SJSA1 (cell line): ENCODE measurements at places on chromosomes 6 and 20.

GRCh38 chr6:139982652-139983295 is 608.3 kb upstream of the CITED2 start:
- DNase-seq = no peak

DNA sequence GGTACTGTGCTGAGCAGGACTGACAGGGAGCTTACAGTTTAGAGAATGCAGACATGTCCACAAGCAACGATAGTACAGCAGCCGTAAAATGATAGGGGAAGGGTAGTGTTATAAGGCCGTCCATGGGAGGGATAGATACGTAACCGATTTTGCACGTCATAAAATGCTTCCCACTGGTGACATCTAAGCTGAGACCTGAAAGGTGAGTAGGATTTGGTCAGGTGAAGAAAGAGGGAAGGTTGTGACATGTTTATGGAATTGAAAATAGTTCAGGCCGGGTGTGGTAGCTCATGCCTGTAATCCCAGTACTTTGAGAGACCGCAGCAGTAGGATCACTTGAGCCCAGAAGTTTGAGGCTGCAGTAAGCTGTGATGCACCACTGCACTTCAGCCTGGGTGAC is 25.6 kb downstream of the SNX9 start:
- no peak for DNase-seq

GRCh38 chr20:23028392-23028791 is 6.7 kb upstream of the SSTR4 start:
- no peak for DNase-seq

DNA sequence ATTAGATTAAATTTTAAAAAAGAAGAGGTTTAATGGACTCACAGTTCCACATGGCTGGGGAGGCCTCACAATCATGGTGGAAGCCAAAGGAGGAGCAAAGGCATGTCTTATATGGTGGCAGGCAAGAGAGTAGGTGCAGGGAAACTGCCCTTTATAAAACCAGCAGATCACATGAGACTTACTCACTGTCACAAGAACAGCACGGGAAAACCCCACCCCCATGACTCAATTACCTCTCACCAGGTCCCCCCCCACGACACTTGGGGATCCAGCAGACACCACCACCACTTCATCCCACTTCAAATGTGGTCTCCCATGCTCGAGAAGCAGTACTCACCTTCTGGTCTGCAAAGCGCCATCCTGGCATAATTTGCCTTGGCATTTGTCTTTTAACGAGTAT is 24.6 kb downstream of the MTFR2 start:
- DNase-seq = no peak

DNA sequence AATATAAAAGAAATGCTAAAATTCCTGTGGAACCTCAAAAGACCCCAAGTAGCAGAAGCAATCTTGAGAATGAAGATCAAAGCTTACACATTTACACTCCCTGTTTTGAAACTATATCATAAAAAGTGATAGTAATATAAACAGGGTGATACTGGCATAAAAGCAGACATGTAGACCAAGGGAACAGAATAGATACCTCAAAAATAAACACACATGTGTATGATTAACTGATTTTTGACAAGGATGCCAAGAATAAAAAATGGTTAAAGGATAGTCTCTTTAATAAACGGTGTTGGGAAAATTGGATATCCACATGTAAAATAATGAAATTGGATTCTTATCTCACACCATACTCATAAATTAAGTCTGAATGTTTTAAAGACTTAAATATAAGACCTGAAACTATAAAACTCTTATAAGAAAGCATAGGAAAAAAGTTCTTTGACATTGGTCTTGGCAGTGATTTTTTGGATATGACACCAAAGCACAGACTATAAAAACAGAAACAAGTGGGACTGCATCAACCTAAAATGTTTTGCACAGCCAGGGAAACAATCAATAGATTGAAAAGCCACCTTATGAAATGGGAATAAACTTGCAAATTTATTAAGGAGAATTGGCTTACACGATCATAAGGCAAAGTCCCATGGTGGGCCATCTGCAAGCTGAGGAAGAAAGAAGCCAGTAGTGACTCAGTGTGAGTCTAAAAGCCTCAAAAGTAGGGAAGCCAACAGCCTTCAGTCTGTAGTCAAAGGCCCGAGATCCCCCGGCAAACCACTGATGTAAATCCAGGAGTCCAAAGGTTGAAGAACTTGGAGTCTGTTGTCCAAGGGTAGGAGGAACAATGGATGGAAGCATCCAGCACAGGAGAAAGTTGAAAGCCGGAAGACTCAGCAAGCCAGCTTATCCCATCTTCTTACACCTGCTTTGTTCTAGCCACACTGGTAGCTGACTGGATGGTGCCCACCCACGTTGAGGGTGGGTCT is 144.3 kb downstream of the MEI4 start:
- no peak for DNase-seq

- DNase-seq = no peak
These were observed 17.6 kb downstream of the BHLHE23 start for GRCh38 chr20:62989201-62989601.

DNA sequence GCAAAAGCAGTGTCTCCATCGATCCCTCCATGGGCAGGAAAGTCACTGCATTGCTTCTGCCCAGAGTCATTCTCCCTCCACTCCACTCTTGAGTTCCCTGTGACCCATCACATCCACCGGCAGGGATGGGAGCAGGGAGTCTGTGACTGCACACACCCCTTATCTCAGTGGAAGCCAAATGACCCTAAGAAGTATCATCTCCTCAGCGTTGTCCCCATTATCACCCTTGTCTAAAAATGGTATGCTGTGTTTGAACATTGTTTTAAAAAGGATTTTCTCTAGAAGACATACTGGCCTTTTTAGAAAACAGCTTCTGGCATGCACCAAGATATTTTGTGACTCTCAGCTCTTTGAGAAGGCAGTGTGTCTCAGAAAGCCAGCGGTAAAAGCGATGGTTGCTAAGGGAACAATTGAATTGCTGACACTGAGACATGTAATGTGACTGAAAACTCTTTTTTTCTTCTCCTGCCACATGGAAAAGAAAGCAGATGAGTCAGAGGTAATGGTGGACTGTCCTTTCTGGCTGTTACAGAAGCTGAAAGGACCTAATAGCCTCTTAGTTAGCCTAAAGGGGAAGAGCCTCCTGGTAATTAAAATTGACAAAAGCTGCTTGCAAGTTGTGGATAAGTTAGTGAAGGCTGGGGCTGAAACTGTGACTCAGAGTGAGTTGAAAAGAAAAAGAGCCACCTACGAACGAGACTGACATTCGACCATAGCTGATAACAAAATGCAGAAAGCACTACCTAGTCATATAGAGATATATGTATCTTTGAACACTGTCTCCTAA is 120.5 kb downstream of the MAP3K7 start:
- DNase-seq = peak; percentile 49

DNA sequence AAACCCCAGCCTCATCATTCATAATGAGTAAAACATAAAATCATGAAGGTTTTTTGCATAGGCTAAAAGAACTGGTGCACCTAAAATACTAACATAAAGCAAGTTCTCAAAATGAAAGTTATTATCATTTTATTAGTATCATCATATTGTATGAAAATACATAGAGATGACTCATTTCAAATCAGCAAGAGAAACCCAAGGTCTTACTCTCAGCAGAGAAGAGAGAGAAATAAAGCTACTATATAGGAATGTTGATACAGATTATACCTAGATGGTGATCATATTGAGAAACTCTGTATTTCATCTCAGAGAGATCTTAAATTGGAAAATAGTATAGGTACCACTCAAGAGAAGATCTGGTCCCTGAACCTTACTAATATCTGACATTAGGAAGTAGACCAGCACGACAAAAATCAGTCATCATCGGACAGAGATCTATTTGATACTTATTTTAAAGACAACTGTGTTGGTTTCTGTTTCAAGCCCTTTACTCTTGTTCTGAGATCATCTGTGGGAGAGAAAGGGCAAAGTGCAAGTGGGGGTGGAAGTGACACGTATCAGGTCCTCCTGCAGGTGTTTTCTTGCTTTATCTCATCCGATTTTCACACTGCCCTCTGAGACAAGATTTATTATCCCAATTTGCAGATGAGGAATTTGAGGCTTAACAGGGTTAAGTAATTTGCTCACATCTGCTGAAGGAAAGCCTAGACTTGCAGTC is 532.3 kb downstream of the MAFB start:
- no peak for DNase-seq

DNA sequence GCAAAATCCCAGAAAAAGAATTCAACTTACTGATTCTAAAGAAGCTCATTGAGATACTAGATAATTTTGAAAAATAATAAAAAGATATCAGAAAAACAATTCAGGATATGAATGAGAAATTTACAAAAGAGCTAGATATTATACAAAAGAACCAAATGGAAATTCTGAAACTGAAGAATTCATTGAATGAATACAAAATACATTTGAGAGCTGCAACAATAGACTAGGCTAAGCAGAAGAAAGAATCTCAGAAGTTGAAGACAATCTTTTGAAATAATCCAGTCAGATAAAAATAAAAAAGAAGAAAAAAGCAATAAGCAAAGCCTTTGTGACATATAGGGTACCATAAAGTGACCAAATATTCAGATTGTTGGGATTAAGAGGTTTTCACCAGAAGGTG is 206.0 kb downstream of the CD109 start:
- no peak for DNase-seq

DNA sequence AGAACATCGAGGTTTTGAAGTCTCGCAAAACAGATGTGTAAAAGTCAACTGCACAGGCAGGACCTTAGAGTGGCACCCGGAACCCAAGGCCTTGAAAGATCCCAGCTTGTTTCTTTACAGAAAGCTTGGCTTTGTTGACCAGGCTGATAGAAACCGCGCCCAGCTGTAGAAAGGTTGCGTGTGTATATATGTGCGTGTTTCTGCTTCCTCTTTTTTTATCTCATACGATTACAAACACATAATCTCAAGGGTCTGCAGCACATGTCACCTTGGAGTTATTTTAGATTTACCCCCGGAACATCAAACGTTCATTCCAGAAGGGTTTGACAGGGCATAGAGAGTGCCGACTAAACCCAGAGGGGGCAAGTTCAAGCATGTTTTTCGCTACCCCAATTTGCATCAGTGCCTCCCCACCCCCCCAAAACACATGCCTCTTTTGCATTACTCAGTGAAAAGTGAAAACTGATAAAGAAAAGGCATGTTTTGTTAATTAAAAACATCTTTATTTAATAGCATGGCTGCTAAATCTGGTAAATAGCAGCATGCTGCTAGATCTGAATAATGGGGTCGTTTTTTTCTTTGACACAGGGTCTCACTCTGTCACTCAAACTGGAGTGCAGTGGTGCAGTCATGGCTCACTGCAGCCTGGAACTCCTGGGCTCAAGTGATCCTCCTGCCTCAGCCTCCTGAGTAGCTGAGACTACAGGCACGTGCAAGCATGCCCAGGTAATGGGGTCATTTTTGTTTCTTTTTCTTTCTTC is 33.2 kb upstream of the NCOA3 start:
- DNase-seq = no peak

DNA sequence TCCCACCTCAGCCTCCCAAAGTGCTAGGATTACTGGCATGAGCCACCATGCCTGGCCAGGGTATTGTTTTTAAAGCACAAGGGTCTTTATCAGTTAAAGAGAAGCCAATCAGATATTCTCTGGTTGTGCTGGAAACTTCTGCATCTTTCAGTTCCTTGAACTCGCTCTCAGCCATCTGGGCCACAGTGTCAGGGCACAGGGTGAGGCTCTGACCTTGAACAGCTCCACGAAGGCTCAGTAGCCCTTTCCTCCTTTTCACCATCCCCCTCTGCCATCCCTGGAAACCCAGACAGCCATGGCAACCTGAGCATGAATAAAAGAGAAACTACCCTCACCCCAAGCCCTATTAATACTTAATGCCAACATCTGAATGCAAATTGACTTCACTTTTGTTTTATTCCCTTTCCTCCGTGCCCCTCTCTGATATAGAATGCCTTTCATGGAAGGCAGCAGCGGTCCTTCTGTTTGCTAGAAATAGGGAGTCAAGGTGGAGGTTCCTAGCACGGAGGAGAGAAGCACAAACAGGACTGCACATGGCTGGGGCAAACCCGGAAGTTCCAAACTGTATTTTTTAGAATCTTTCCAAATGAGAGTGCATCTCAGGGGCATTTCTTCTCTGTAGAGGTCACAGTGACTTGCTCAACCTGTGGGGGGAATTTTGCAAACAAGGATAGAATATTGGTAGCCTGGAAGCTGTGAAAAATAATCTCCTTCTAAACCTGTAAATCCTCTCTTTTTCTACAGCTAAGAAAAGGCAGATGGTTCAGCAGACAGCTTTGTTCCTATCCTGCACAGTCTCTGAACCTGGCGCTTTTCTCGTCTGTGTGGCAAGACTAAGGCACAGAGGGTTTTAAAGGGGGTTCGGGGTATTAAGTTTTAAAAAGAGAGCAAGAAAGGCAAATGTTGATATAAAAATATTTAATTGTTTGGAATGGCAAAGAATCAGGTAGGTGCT is 176.4 kb upstream of the RREB1 start:
- DNase-seq = no peak

GRCh38 chr6:89817481-89817880 is 2.1 kb downstream of the MDN1 start:
- DNase-seq = no peak

DNA sequence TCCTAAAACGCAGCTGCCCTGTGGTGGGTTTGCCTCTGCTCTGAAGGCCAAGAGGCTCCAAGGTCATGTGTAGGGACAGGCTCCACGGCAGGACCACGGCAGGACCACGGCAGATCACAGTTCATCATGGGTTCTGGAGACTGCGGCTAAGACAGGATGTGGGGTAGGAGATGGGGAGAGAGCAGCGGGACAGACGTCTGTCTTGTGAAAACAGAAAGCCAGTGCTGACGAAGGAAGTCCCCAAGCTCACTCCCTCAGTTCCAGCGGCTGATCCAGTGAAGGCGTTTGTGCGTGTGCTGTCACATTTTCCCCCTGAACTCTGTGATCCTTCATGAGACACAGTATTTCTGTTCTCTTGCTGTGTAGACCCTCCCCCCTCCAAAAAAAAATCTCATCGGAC is 67.9 kb upstream of the PTGIS start:
- no peak for DNase-seq

DNA sequence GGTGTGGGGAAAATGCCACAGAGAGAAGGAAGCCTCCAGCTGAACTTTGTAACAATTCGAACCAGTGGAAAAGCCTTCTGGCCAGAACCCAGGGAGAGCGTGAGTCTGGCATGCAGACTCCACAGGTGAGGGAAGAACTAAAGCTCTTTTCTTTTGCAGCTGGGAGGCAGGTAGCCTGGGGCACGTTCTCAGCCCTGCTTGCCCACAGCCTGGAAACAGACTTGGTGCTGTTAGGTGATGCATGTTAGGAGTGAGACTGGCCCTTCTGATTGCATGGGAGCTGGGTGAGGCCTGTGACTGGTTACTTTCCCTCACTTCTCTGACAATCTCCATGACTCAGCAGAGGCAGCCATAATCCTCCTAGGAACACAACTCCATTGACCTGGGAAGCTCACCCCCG is 34.2 kb downstream of the PROKR2 start:
- DNase-seq = no peak
